ENCODE measurements at places on chromosomes 16 and 17.

DNA sequence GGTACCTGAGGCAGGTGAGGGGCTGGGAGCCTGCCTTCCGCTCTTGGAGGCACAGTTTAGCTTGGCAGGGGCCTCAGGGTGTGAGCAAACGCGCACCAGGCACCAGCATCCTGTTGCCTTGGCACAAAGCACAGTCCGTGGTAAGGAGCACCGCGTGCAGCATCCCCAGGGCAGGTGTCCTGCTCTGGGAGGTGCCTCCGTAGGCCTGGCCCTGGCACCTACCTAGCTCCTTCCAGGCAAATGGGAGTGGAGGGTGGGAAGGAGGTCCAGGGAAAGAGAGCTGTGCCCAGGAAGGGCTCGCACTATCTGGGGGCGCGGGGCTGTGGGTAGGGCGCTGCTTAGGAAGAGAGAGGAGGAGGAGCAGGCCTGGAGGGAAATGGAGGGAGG, 3.1 kb upstream of the GSE1 start:
- DNase-seq = no peak

DNA sequence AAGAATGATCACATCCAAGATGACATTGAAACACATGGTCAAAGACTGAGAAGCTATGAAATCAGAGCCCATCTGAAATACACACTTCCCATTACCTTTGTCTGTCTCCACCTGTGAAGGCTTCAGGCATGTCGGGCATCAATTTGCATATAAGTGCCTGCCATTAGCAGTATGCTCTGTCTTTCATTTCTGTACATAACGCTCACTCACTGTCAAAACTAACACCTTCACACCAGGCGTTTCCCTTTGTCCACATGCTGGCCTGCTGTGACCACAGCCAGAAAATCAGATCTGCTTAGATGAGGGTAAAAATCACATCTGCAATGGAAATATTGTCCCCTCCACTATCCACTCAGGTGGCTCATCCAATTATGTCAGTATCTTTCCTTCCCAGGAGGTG, 524.8 kb downstream of the TOX3 start:
- no peak for DNase-seq

- no peak for DNase-seq
These were observed 6.1 kb downstream of the PECAM1 start for GRCh38 chr17:64384253-64385186.

- no peak for DNase-seq
These were observed 44.9 kb downstream of the DNAH17 start for GRCh38 chr17:78532311-78532710.

- DNase-seq = no peak
These were observed 20.8 kb downstream of the UNC13D start for GRCh38 chr17:75823257-75824041.

DNA sequence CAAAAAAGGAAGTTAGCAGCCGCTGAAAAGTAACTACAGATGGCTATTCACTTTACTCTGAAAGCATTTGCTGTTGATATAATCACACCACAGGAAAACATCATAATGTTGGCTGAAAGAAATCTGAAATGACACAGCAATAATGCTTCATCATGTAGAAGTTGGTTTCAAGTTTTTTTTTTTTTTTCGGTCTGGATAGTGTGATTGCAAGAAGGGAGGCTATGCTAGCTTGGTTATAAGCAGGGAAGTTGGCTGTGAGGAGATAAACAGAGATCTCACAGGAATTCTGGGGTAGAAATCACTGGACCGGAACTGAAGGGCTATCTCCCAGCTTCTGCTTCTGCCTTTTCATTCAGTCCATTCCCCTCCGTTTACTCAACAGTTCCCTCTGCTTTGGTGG, 57.9 kb downstream of the MYO1D start:
- no peak for DNase-seq

- DNase-seq = peak; percentile 16
These were observed 26.0 kb upstream of the HNF1B start for GRCh38 chr17:37770631-37771518.

GRCh38 chr17:75917141-75917916, 12.6 kb upstream of the MRPL38 start:
- DNase-seq = no peak

GRCh38 chr16:83238949-83239691, 568.7 kb upstream of the HSBP1 start:
- DNase-seq = no peak

DNA sequence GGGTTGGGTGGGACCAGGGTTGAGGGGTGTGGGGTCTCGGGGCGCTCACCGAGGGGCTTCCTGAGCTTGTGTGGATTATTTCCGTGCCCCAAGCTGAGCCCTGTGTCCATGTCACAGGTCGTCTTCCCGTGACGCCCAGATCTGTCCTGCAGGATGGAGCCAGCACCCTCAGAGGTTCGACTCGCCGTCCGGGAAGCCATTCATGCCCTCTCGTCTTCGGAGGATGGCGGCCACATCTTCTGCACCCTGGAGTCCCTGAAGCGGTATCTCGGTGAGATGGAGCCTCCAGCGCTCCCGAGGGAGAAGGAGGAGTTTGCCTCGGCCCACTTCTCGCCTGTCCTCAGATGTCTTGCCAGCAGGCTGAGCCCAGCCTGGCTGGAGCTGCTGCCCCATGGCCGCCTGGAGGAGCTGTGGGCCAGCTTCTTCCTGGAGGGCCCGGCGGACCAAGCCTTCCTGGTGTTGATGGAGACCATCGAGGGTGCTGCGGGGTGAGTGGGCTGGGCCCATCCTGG, 1.0 kb downstream of the TELO2 start:
- DNase-seq = no peak

DNA sequence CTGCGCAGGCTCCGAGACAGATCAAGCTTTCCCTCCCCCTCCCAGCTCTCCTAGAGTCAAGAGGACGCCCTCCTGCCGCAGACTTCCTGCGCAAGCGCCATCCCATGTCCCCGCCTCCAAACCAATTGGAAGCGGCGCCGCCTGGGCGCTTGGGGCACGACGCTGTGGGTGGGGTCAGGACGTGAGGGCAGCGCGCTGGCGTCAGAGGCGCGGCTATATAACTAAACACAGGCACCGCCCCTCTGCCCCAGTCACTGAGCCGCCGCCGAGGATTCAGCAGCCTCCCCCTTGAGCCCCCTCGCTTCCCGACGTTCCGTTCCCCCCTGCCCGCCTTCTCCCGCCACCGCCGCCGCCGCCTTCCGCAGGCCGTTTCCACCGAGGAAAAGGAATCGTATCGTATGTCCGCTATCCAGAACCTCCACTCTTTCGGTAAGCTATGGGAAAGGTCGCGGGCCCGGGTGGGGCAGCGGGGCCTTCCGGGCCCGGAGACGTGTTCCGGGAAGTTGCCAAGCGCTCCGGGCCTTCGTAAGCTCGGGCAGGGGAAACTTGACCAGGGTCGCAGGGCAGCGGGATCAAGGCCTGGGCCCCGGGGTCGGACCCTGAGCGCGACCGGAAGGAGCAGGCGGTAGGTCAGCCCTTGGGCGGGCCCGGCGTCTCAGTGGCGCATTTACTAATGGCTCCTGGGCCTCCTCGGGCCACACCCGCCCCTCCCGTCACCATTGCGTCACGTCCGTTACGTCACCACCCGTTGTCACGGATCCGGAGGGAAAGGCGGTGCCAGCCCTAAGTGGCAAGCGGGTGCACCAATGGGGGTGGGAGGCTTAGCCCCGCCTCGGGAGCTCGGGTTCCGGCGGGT, at the start of gene EIF1:
Gene EIF1 (plus strand): TSS at position 245 of the 856 bp plus-strand sequence. CDS start 154 bp downstream, at position 399.
- DNase-seq = peak; percentile 100

DNA sequence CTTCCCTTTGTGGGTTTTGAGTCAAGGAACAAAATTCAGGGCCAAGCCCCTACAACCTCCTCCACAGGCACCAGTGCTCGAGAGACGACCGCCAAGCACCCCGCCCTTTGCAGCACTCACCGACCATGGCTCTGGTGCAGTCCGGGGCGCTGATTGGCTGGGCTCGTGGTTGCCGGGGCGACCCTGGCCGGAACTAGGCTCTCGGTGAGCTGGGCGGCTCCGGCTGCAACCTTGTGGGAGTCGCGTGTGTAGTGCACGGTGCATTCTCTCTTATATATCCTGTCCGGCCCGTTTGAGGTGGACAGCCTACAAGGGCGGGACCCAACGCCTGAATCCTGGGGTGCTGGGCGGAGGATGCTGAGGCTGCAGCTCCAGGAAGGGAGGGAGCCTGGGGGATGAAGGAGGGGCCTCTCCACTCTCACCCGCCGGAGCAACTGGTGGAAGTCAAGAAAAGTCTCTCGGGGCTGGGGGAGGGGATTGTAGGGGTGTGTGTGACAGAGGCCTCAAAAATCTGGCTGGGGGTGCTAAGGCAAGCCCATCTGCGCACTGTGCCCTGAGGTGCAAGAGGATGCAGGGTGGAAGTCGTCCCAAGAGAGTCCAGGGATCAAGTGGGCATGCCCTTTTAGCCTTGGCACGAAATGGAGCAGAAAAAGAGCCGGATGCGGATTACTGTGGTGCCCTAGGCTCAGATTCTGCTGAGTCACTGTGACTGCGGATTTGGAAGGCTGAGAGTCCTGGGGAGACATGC, at the start of gene NQO1:
Gene NQO1 (minus strand): TSS at position 248 of the 748 bp plus-strand sequence. CDS start 121 bp downstream, at position 127.
- peak; percentile 91 for DNase-seq

DNA sequence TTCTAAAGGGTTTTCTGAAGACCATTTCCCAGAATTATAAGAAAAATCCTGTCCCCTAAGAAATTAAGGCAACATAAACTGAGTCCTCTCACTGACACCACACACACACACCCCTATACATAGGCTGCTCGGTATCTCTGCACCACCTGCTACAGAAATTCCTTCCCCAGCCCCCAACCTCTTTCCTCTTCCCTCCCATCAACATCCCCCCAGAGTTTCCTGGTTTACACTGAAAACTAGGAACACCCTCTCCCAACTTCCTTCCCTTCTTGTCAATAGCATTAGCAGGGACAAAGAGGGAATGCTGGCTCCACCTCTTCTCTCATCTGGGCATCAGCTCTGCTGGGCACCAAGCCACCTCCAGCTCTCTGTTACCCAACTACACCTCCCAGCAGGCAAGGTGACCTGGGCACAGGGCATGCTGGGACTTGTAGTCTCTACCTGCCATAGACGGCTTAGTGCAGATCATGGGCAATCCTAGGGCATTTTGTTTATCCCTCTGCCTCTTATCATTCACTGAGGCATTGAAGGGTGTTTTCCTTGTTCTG, 15.7 kb downstream of the CAVIN1 start:
- DNase-seq = peak; percentile 64

- no peak for DNase-seq
These were observed 713.2 kb downstream of the CDH11 start for GRCh38 chr16:64408699-64409098.

GRCh38 chr17:56030009-56030624, 123.2 kb upstream of the ANKFN1 start:
- no peak for DNase-seq

GRCh38 chr16:26111900-26112299, 420.1 kb downstream of the HS3ST4 start:
- DNase-seq = no peak

DNA sequence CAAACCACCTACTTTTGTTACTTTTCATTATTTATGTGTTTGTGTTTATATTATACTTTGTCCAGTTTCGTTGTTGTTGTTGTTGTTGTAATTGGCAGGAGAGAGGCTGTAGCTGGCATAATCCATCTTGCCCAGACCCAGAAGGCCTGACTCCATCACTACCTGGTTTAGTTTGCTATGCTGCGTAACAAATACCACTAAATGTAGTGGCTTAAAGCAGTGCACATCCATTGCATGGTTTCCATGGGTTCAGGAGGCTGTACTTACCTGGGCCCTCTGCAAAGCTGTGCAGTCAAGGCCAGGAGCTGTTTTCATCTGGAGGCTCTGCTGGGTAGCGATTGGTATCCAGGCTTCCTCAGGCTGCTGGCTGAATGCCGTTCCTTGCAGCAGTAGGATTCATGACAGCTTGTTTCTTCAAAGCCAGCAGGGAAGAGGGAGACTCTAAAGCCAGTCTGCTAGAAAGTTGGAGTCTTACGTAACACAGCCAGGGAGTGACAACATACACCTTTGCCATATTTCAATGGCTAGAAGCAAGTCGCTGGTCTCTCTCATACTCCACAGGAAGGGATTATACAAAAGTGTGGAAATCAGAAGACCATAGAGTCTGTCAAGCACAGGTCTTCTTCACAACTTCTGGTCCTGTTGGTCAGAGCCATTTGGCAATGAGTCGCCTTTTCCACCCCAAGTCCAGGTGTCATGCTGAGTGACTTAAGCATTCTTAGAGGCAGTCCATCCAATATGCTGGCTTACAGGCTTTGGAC, 41.1 kb downstream of the TNRC6C start:
- DNase-seq = no peak

- DNase-seq = no peak
These were observed 5.2 kb downstream of the RUSF1 start for GRCh38 chr16:31502981-31503380.

DNA sequence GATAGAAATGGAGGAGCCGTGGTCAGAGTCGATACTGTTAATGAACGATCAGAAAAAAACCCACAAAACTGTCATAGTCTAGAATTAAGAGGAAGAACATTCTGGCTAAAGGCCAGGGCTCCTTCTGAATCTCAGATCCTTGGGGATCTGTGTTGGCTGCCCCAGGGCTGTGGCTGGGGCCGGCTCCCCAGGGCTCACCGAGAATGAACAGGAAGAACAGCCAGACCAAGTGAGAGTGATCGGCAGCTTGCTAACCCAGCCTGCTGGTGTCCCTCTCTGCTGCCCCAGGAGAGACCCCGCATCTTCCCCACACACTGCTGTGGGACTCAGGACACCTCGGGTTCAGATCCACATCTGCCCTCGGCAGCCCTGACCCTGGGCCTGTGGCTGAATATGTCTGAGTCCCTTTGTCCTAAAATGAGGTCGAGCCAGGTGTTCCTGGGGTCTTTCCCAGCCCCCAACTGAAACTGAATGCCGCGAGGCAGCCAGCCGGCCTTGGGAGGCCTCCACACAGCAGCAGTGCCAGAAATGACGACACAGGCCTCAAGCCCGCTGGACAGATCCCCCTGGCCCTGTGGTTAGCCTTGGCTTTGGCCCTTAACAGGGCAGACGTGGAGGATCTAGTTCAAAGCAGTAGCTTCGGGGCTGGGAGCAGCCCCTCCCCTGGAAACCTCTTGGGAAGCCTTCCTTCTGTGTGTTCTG, 23.9 kb upstream of the CLEC18A start:
- DNase-seq = no peak

- DNase-seq = no peak
These were observed 5.7 kb downstream of the ATP2C2 start for GRCh38 chr16:84373907-84374489.

- DNase-seq = no peak
These were observed 8.5 kb downstream of the CPNE7 start for GRCh38 chr16:89583895-89584644.

GRCh38 chr16:31268891-31269290, 9.1 kb downstream of the ITGAM start:
- DNase-seq = no peak

GRCh38 chr16:22091721-22092120, 620 bp upstream of the VWA3A start:
- DNase-seq = no peak

DNA sequence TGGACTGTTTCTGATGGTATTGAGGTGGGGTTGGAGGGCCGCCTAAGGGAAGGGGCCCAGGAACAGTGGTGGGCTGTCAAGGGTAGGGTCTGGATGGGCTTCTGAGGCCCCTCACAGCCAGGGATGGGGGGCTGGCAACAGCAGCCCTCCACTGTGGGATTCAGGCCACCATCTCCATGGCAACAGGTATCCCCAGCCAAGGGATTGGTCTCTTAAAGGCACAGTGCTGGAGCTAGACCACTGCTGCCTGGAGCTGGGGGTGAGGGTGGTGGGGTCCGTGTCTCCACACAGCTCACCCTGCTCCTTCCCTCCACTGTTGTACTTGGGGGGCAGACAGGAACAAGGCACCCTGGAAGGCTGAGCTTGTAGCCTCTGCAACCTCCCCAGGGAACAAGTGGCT, 41.8 kb downstream of the PSME3IP1 start:
- DNase-seq = no peak

All from stimulated activated CD4-positive, alpha-beta T cell treated with anti-CD3 and anti-CD28 coated beads, Interleukin-1b, Interleukin-23, amount 100 ng/mL, for 48 hours (primary cell).